Endothelial cell of umbilical vein (primary cell): ENCODE measurements at places on chromosomes 1 and 21. TPM values are rescaled to one million over a fixed set of nuclear protein-coding genes. Genes with fewer than 3 reads are reported as not detected.
A peak's percentile ranks its signal among the peaks of the same experiment; 100 is the strongest.

C4BPB gene
- not detected in 2 replicates for total RNA-seq

DYNLT5 gene
- total RNA-seq: 4.5 and 12.5 TPM in 2 replicates

ZNF695 gene
- total RNA-seq: 4.8 and 5.5 TPM in 2 replicates

DNA sequence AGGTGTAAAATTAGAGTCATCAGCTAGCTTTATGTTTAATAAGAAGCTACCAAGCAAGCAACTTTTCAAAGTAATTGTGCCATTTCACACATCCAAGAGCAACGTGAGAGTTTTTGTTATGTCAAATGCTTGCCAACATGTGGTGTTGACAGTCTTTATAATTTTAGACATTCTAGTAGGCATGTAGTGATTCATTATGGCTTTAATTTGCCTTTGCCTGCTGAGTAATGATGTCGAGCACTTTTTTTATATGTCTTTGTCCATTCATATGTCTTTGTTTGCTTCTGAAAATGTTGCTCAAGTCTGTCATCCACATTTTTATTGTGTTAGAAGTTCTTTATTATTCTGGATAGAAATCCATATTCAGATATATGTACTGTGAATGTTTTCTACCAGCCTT, 21.4 kb upstream of the CHIT1 start:
- no peak for DNase-seq

- no peak for DNase-seq
These were observed 502 bp upstream of the SLC35A3 start for GRCh38 chr1:99969260-99969728.

DNA sequence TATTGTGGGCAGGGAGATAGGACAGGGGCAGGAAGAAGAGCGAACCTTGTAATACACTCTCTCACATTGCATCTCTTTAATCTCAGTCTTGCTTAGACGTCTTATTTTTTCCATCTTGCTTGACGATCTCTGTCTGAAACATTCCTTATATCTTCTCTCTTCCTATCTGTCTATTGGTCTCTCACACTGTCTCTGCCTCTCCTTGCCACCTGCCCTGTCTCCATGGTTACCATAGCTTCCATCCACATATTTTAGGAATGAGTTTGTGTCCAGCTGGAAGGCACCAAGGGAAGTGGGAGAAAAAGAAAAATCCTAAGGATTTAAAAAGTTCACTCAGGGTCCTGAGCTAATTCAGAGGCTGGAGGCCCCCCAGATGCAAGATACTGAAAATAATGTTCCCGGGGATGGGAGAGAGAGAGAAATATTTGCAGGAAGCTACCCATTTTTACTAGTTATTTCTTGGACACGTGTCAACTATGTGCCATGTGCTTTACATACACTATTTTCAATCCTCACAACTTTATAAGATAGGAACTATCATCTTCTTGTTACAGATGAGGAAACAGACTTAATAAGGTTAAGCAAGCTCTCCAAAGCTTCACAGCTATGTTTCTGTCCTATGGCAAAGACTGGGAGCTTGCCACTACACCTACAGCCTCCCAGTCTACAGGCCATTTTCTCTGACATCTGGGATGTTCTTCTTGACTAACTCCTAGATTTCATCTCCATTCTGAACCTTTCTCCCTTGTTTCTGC, 933 bp downstream of the ANKRD34A start:
- DNase-seq: no peak

- DNase-seq: no peak
These were observed 26.8 kb downstream of the IFFO2 start for GRCh38 chr1:18929686-18930085.

- no peak for DNase-seq
These were observed 81.8 kb downstream of the PBX1 start for GRCh38 chr1:164640686-164641352.

GRCh38 chr1:153573351-153573750, 7.7 kb upstream of the S100A2 start:
- no peak for DNase-seq

DNA sequence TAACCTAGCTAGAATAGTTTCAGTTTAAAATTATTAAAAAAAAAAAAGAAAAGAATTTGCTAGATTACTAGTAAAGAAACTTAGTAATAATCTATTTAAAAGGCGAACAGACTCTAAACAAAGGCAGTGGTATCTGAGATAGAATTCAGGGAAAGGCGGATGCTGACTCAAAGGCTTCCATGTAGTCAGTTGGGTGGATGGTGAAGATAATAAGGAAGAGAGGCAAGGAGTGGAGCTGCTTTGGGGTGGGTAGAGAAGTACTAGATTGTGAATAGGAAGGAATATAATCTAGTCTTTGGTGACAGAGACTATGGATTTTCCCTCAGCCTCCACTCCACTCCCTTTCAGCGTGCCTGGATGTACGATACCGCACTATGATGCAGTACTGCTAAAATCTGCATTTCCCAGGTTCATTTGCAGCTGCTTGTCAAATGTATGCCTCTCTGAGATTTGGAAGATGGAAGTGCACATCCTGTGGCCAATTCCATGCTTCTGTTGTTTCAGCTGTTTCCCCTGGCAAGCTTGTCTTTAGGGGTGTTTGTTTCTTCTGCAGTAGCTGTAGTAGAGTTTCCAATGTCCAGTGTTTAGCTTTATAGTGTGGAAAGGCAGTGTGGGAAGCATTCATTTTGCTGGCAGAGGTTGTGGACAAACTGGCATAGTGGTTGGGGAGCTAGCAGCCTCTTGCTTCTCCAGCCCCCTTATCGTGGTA, 184.6 kb upstream of the NRIP1 start:
- peak; percentile 84 for DNase-seq

GRCh38 chr1:206923009-206923960, 1.5 kb upstream of the FCMR start:
- DNase-seq: no peak

DNA sequence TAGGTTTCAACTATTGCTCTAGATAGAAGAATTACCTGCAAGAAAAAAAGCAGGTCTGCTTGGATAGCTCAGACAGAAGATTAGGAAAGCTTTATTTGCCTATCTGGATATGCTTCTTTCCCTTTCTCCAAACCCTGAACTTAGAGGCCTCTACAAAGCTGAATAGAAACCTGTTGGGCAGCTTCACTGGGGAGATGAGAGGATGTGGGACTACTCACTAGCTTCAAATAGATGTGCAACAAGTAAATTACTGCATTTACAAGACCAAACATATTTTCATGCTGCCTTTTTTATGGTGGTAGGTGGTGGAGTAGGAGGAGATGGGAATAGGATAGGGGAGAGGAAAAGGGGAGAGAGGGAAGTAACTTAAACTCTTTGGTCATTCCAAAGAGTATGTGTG, 6.4 kb downstream of the CLCA2 start:
- DNase-seq: no peak

GRCh38 chr1:68180441-68181164, 51.7 kb downstream of the WLS start:
- no peak for DNase-seq
